ENCODE measurements at places on chromosomes 6 and 20. TPM values are rescaled to one million over a fixed set of nuclear protein-coding genes. Genes with fewer than 3 reads are reported as not detected.

- no peak for DNase-seq
- no peaks in the 10 kb centered on the region for H3K36me3 ChIP-seq
- peaks cover 4% of the 10 kb centered on the region for H3K27me3 ChIP-seq
- no peak overlapping the region for H3K27ac ChIP-seq
These were observed 166.9 kb upstream of the MCHR2 start for GRCh38 chr6:100160930-100161329.

- H3K4me3 ChIP-seq = no peak overlapping the region
- no peaks in the 10 kb centered on the region for H3K36me3 ChIP-seq
- H3K4me1 ChIP-seq = no peaks in the 10 kb centered on the region
- no peak overlapping the region for H3K27ac ChIP-seq
These were observed 330.8 kb upstream of the PREP start for GRCh38 chr6:105733556-105734162.

DNA sequence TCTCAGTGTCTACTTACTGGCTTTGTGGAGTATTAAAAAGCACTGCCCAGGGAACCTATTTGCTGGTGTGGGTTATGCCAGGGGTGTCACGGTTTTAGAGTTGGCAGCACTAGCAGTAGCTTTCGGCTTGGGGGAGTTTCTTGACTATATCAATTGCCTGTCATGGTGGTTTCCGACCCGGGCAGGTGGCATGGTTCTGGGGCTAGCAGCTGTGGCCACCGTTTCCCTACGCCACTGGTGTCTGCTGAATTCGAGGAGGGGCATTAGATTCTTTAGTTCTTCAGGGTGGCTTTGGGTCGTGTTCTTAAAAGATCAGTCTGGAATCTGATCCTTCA, 55.6 kb upstream of the FOXC1 start:
- no peak overlapping the region for H3K4me3 ChIP-seq
- H3K4me1 ChIP-seq = no peaks in the 10 kb centered on the region
- H3K27ac ChIP-seq = no peak overlapping the region
- DNase-seq = no peak
- H3K27me3 ChIP-seq = no peaks in the 10 kb centered on the region

- H3K36me3 ChIP-seq = no peaks in the 10 kb centered on the region
- no peak overlapping the region for H3K4me3 ChIP-seq
- H3K27ac ChIP-seq = no peak overlapping the region
These were observed 5.3 kb downstream of the C6orf163 start for GRCh38 chr6:87349896-87350295.

- H3K4me3 ChIP-seq = no peak overlapping the region
- no peaks in the 10 kb centered on the region for H3K27me3 ChIP-seq
- no peak overlapping the region for H3K27ac ChIP-seq
- no peaks in the 10 kb centered on the region for H3K36me3 ChIP-seq
These were observed 37.6 kb downstream of the STK35 start for GRCh38 chr20:2139250-2139649.

TFAP2B gene
- not detected for total RNA-seq

SNAI1 gene
- total RNA-seq = 9.1 TPM

FKBP1C gene
- 0.32 TPM for total RNA-seq
